Esophagus squamous epithelium (tissue), 5 donors: ENCODE measurements at places on chromosomes 7 and 10.

GRCh38 chr7:11341285-11341944 is 367.7 kb downstream of the PHF14 start:
- DNase-seq, result no peak

GRCh38 chr7:94697035-94697974 is 41.4 kb upstream of the SGCE start:
- DNase-seq, result no peak

DNA sequence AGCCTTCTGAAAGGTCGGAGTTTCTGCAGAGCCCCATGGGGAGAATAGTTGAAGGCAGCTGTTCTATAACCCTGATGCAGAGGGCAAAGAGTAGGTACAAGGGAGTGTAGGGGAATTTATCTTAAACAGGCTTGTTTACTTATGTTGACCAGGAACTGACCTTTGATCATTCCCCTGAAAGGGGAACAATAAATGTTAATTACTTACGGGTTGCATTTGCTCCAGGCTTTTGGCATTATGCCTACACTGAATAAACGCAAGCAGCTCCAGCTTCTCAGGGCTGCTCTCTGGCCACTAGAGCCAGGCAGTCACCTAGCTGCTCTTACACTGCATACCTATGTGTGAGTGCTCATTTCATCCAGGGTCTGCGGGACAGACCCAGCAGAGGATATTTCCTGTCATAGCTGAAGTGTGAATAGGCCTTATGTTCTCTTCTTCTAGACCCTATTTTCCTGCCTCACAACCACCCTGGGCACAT is 26.9 kb upstream of the ABCA13 start:
- DNase-seq, result no peak

GRCh38 chr10:86900955-86901354 is 56.5 kb downstream of the MMRN2 start:
- DNase-seq, result no peak

DNA sequence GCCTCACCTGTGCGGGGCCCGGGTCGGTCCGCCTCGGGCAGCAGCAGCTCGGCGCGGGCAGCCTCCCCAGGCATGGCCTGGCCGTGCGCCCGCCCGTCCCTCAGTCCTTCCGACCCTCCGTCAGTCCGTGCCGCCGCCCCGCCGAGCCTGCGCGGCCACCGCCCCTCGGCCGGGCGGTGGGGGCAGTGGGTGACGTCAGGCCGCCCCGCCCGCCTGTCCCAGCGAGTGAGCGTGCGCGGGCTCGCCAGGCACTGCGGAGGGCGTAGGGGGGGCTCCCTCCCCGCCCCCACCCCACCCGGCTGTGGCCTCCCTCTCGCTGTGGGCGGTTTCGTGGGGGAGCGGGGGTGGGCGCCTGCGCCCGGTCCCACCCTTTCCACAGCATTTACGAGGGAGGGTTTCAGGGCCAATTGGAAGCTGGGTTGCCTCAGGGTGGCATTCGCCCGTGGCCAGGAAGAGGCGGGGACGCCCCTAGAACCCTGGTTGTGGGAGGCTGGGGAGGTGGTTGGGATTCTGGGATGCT is at the start of gene NACAD:
TSS of gene NACAD (minus strand) at position 149 of the 520 bp plus-strand sequence. CDS start at position 74, 75 bp downstream.
- DNase-seq, result no peak

DNA sequence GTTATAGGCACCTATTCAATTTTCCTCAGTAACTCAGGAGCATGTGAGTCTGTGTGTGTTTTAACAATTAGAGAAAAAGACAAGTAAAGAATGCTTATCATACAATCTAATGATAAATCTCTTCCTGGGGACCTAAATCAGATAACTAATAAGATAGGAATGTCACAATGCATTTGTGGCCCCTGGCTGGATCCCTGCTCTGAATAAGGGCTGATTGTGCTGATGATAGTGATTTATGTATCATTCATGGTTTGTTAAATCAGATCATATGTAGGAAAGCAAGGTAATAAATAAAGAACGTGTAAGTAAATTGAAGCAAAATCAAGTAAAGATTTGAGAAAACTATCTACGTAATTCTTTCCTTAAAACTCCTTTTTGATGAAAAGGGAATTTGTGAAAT is 145.9 kb downstream of the C7orf25 start:
- DNase-seq, result no peak

GRCh38 chr10:29105516-29106215 is 183.2 kb upstream of the LYZL1 start:
- DNase-seq, result no peak

GRCh38 chr10:18238870-18239485 is 98.8 kb downstream of the CACNB2 start:
- no peak for DNase-seq

DNA sequence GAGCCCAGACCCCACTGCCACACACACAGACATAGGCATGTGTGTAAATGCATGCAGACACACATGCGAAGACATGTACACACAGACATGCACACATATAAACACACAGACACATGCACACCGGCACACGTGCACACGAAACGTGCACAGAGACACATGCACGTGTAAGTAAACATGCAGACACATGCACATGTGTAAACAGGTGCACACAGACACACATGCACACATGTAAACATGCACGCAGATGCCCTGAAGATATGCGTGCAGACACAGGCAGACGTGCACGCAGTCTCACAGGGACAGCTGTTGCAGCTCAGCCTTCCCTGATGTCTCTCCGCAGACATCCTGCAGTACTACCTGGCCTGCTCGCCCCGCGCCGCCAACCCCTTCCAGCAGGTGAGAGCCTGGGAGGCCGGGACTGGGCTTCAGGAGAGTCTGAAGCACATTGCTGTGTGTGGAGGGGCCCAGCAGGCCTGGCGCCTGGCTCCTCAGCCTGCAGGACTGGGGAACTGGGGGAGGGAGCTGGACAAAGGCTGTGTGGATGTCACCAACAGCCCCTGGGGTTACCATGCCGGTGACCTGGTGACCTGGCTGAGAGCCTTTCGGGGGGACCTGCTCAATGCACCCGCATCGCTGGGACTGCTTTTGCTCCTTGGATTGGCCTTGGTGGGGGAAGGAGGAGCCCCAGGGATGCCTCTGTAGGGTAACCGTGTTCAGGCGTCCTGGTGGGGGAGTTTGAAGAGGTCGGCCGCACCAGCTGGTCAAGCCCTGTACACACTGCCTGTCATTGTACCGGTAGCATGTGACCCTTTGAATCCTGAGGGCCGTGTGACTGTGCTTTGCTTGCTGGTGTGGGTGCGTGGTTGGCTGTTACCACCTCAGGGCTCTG is 20.3 kb downstream of the TTYH3 start:
- DNase-seq, result no peak

DNA sequence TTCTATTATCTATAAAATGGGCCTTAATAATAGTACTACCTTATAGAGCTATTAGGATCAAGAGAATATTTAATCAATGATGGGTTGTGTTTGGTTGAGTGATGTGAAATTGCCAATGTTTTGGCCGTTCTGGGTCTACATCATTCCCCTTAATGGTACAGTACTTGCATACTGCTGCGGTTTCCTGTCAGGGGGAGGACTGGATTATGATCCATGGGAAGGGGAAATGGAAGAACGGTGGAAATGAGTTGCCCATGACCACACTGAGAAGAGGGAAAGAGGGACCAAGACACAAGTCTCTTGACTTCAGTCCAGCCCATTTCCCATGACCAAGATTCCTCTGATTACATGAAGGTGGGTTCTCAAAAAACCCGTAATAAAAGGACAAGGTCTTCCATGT is 999 bp upstream of the MRPS24 start:
- DNase-seq, result no peak
